Panc1 (cell line): ENCODE measurements at places on chromosomes 12 and 14.

DNA sequence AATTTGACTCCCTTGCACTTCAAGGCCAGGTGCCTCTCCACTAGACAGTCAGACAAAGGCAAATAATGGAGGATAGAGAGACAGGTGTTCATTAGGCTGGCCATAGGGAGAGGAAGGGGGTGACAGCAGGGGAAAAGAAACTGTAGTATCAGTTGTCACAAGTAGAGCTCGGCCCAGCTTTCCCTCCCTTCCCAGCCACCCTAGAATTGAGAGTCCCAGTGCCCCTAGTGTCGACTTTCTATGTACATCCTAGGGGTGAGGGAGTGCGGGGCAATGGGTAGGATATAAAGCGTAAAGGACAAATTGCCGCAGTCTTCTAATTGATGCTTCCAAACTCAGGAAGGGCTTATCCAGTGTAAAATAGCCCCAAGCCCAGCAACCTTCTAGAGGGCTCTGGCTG is 39.0 kb downstream of the BAZ2A start:
- no peak for DNase-seq

- no peak for DNase-seq
Measured at GRCh38 chr12:123062681-123063486, 82.4 kb downstream of the ARL6IP4 start.

DNA sequence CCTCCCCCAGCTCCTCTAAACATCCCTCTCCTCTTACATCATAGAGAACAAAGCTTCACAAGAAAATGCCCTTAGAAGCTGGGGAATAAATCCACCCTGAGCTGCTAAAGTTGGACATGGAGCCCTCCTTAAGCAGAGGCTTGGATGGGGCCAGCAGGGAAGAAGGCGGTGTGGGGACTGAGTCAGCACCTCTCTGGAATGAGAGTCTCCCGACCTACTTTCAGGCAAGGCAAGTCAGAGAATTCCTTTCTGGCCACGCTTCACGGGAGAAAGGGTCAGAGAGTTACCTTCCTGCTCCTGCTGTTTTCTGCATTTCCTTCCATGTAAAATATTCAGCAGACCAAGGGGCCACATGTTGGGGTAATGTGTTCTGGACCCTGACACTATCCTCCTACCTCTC is 113.3 kb upstream of the PRB2 start:
- DNase-seq: no peak

DNA sequence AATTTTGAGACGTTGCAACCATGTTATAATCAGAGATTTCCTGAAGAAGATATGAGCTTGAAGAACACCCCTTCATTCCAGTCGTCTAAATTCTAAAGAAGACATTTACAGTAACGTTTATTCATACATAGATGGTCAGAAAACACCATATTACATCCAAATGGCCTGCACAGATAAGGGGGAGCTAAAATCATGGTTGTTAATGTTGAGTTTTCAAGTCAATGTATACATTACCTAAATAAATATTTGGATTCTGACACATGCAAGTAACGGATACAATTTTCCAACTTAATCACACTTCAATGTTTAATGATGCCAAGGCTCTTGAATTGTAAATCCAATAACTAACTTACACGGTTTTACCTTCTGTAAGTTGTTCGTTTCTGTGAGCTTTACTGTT is 318.4 kb downstream of the SLC6A15 start:
- no peak for DNase-seq

GRCh38 chr12:32706335-32707024 is 27.4 kb downstream of the DNM1L start:
- DNase-seq: no peak

GRCh38 chr14:85444635-85445034 is 85.3 kb upstream of the FLRT2 start:
- DNase-seq: no peak

GRCh38 chr12:22535478-22535877 is 8.9 kb downstream of the C2CD5 start:
- no peak for DNase-seq

GRCh38 chr14:65928995-65929394 is 516.5 kb downstream of the FUT8 start:
- DNase-seq: no peak

DNA sequence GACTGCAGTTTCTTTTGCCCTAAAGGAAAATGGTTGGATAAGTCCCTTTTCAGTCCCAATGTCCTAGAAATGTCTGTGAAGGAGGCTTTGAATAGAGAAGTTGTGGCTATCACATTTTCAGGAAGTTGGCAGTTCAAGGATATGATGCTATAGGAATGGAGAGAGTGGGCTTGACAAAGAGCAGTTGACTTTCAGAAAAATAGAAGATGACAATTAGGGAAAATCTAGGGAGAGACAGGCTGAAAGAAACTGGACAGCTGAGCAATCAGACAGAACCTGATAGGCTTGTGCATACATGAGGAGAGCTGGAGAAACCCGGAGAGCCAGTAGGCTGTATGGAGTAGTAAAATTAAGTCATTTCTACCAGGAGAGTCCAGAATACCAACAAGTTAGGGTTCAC is 50.5 kb downstream of the LMNTD1 start:
- DNase-seq: no peak

DNA sequence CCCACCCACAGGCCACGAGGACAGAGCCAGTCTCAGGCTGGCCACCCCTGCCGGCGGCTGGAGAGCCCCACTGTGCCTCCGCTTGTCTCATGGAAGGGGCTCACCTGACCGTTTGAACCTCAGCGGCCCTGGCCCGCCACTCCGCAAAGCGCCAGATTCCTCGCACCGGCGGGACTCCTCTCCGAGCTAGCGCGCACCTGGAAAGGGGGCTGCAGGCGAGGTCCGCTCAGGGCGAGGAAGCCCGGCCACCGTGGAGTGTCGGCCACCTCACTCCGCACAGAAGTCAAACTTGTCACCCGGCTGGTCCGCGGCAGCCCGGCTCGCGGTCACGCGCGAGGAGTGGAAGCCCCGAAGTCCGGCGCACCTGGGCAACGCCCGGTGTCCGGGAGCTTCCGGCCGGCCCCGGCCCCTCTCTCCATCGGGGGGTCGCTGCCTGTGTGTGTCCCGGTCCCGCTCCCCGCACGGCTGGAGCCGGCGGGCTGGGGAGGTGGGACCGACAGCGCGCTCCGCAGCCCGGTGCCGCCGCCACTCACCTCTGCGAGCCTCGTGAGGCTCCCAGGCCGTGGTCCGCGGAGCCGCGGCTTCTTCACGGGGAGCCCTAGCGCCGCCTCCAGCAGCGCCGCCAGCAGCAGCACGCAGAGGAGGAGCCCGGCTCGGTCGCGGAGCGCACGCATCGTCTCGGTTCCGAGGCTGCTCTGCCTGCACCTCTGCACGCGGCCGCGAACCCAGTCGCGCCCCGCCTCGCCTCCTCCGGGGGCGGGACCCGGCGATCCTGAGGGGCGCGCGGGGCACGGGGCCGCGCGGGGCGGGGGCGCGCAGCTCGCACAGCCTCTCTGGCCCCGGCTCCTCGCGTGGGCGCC is at the start of gene ISM2:
Gene ISM2 (minus strand): TSS at position 697 of the 860 bp plus-strand sequence. CDS start 23 bp downstream, at position 674.
- DNase-seq: no peak

GRCh38 chr14:24866067-24866639 is 183.8 kb downstream of the STXBP6 start:
- DNase-seq: no peak

DNA sequence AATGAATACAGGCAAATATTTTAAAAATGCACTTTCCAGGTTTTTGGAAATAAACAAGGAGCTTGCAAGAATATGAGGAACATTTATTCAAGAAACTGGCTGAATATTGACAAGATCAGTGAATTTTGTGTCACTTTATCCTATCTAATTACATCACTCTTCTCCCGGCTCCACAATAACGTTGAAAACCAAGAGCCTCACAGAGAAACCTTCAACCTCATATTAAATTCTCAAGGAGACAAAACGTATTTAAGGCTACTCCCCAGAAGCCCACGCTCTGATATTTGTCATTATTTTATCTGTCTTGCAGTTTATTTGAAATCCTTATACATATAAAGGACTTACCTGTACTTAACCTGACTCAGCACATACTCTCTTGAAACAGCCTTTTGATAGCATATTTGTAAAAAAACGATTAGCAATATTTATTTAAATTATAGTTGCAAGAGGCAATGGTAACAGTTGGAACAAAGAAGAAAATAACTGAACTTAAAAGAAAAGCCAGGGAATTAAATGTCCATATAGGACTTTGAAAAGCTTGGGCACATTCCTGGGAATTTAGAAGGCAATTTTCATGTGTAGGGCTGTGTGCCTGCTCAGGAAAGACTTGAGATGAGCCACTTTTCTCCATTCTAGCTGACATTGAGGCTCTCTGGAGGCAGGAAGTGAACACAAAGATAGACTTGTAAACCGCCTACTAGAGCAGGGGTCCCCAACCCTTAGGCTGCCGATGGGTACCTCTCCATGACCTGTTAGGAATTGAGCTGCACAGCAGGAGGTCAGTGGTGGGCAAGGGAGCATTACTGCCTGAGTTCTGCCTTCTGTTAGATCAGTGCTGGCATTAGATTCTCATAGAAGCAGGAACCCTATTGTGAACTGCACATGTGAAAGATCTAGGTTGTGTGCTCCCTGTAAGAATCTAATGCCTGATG is 636.4 kb downstream of the SLC16A7 start:
- no peak for DNase-seq

DNA sequence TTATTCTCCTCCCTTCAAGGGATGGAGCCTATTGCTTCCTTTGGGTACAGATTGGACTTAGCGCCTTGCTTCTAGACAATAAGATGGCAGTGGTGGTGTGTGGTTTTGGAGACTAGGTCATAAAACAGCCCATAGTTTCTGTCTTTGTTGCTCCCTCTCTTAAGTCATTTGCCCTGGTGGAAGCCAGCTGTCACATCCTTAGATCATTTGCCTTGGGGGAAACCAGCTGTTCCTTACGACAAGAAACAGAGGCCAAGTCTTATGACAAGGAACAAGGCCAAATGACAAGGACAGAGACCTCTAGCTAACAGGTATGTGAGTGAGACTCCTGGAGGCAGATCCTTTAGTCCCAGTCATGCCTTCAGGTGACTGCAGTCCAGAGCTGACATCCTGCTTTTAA is 9.2 kb upstream of the PALS1 start:
- no peak for DNase-seq

- no peak for DNase-seq
Measured at GRCh38 chr12:67531051-67531450, 117.5 kb upstream of the DYRK2 start.

DNA sequence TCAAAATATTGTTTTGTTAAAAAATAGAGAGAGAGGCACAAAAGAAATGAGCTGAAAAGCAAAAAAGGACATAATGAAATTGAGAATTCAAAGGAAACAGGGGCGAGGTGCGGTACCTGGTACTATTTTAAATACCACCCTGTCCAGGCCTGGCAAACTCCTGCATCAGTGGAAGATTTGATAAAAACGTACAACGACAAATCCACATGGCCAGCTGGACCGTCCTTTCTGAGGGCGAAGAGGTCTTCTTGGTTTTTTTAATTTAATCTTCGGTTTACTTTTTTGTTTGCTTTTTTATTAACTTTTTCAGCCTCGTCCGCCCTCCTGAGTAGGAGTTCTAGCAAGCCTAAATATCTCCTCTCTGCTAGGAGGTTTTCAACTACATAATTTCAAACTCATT is 11.9 kb downstream of the BCL11B start:
- no peak for DNase-seq
